Hematopoietic multipotent progenitor cell treated with erythropoietin and hydrocortisone succinate and interleukin-3 and kit ligand, for 8 days (in vitro differentiated cells): ENCODE measurements at places on chromosomes 3 and 15.

DNA sequence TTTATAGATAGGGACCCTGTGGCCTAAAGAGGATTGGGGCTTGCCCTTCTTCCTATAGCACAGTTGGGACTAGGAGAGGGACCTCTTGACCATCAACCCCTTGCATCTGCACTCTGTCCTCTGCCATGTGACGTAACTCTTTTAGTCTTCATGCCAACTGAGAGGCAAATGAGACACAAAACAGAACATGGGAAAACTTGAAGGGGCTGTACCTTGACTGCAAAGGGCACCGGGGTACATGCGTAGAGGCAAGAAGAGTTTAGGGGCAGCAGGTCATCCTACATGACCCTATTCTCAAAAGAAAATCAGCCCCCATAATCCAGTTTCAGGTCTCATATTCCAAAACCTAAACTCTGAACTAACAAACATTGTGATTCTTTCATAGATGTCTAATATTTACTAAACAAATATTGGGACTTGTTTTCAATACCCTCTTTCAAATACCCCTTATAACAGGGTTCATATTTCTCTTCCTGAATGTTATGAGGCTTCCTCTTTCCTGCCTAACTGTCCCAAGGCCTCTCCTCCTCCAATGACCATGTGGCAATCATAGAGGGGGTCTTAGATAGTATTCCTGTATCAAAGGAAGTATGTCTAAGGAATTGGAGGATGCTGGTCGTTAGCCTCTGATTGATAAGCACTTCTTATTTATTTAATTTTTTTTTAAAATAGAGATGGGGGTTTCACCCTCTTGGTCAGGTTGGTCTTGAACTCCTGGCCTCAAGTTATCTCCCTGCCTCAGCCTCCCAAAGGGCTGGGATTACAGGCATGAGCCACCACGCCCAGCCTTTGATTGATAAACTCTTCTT is 20.6 kb downstream of the ACKR2 start:
- DNase-seq, result no peak

DNA sequence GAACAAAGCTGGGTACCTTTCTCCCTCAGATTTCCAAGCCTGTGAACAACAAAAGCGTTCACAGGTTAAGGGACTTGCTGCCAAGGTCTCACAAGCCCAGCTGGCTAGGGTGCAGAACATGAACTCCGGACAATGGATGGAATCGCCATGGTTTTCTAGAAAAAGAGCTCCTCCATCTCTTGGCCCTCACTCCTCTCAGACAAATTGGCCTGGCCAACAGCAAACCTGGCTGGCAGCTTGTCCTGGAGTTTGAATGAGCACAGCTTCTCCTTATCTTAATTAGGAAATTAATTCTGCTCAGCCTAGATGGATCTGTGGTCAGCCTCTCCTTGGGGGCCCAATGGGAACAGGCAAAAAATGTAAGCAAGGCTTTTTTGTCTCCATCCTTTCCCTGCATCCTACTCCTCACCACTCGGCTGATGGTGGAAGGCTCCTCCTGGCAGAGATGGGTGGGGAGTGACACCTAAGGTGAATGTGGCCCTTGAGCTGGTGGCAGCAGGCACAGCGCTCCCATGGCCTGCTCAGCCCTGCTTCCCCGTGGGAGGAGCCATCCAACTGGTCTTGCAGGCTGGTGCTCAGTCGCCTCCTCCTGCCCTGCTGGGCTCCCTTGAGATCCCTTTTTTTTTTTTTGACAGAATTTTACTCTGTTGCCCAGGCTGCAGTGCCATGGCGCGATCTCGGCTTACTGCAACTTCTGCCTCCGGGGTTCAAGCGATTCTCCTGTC is 5.8 kb downstream of the KLHL25 start:
- DNase-seq, result no peak

GRCh38 chr3:172313671-172314070 is 134.6 kb downstream of the GHSR start:
- DNase-seq, result no peak

- no peak for DNase-seq
Measured at GRCh38 chr15:76298986-76299385, 12.3 kb downstream of the ETFA start.

DNA sequence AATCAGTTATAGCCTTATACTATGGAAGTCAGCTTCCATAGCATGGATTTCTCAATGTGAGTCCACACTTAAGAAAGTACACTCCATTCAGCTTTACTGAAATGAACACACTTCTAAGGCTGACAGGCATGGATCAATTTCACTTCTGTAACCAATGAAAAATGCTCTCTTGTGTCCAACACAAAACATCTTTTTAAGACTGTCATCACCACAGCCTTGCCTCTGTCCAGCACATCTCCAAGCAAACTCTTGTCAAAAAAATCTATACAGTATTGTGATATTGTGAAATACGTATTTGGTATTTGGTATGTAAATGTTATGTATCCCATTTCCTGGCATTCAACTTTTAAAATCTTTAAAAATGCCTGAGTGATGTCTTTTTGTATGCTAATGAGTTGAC is 208.7 kb downstream of the RAP2B start:
- DNase-seq, result no peak

- no peak for DNase-seq
Measured at GRCh38 chr3:16104156-16104555, 70.3 kb upstream of the GALNT15 start.

GRCh38 chr3:123568875-123569274 is 16.0 kb downstream of the HACD2 start:
- peak; percentile 53 for DNase-seq

GRCh38 chr3:65877160-65877559 is 161.6 kb downstream of the MAGI1 start:
- no peak for DNase-seq

DNA sequence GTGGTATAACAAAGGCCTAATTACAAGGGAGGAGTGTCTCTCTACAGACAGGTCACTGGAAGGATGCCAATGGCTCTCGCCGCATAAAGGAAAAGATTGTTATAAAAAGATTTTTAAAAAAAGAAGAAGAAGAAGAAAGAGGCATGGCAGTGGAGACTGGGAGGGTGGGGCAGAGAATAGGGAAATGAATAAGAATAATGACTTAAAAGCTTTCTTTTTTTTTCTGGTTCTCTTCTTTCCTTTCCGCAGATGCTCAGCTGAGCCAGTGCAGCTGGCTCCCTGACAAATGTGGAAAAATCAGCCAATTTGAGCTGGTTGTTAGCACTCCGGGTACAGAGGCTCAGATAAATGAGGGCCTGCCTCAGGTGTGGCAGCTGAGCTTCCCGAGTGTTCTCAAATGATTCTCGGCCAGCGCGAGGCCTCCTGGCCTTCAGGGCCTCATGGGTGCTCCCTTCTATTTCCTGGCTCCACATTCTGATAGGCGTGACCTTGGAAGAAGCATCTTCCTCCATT is 234.1 kb downstream of the RORA start:
- no peak for DNase-seq

- DNase-seq, result peak; percentile 85
Measured at GRCh38 chr15:43776718-43777266, at the start of gene ELL3. Gene ELL3 (minus strand): TSS chr15:43776966. CDS start chr15:43776901, 65 bp downstream.

DNA sequence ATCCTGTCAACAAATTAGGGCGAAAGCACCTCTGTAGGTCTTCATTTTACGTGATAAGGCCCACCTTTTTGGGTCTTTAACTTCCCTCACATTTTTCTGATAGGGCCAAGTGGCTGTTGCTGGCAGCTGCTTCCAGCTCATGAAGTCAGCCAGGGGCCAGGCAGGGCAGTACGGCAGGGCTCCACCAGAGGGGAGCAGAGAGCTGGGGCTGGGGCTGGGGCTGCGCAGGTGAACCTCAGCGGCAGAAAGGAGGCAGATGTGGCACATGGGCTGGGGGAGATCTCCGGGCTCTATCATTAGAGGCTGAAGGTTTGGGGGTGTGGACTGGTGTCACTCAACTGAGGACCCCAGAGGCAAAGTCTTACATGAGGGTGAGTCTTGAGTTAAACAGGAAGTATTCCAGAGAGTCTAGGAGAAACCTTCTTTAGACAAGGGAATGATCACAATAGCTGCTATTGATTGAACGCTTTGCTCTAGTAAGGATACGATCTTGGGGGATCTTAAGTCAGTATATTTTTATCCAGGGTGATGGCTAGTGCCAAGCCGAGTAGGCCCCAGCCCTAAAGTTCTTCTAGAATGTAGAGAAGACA is 62.8 kb upstream of the MEX3B start:
- DNase-seq, result peak; percentile 71

DNA sequence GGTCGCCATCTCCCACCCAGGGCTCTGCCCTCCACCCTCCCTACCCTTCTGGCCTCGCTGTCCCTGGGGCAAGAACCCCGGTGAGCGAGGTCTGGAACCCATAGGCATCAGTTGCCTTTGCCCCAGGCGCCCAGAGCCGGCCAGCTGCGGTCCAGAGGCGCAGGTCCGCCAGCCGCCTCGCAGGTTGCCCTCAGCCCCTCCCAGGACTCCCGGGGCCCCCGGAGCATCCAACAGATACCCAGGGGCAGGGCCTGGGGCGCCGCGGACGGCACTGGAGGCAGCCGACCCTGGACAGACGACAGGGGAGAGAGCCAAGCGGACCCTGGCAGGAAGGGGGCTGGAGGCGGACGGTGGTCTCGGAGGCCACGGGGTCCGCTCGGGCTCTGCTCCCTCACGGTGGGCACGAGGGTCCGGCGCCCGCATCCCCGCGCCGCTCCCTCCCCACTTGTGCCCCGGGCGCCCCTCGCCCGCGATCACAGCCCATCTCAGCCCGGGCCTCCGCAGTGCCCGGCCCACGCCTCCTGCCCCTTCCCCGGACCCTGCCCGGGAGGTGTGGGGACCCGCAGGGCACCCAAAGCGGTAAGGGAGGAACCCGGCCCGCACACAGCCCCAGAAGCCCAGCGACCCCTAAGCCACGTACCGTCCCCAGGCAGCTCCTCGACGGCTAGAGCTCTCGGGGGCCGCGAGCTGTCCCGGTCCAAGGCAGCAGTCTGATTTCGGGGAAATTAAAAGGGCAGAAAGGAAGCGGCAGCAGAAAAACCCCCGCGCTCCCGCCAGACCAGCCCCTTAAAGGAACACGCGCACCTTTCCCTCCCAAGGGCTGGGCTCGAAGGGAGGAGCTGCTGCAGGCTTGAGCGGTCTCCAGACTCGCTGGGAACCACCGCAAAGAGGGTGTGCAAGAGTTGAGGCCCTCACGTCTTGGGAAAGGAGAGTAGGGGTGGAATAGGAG is at the start of gene HAPLN3:
Gene HAPLN3, minus strand, starts transcription at position 726 of the 949 bp plus-strand sequence. CDS start 8,246 bp downstream, outside the sequence.
- DNase-seq, result peak; percentile 22

DNA sequence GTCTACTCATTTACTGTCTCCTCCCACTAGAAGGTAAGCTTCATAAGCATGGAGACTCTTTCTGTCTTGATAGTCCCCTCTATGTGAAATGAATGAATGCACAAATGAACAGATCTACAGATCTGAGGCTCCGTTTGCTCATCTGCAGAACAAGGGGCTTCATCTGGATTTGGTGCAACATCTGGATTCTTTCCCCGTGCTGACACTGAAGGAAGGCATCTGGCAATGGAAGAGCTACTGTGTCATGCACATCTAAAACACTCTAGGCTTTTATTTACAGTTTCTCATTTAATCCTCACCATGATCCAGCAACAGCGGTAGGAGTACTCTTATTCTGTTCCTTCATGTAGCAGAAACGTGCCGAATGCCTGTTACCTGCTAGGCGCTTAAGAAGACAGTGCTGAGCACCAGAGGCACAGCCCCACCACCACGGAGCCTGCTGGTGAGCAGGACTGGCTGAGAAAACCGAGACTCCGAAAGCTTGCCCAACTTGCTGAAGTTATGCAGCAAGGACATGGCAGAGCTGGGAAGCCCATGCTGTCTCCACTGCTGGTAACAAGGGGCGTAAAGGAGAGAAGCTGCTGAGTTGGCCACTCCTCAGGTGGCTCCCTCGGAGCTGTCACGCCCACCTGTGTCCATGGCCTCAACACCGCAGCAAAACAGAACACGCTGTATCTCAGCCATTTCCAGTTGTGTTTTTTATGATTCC is 31.1 kb downstream of the LSM3 start:
- no peak for DNase-seq

GRCh38 chr3:49277383-49277775 is 347 bp upstream of the C3orf62 start:
- DNase-seq, result peak; percentile 56

GRCh38 chr3:44076221-44076829 is 165.4 kb upstream of the TOPAZ1 start:
- DNase-seq, result no peak

GRCh38 chr3:154310840-154311239 is 13.4 kb downstream of the DHX36 start:
- DNase-seq, result no peak

DNA sequence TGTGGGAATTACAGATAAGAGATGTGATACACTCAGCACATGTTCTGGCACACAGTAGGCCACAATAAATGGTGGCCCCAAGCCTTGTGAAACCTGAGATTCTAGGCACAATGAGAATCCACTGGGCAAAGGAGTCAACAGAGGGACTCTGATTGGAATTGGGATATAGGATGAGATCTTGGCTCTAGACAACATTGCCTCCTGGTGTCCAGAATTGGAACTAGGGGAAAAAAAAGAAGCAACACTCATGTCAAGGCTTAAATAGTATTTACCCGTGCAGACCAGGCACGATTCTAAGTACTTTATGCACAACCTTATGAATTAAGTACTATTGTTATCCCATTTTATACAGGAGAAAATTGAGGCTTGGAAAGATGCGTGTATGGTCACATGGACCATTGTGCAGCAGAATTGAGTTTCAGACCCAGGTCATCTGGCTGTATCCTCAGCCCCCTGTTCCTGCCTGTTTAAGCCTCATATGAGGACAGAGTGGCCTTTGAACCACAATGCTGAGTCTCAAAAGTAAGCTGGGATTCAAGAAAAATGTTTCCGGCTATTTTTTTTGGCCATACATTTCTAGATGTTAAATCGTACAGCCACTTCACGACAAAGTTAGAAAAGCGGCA is 124.8 kb downstream of the SV2B start:
- DNase-seq, result peak; percentile 44

DNA sequence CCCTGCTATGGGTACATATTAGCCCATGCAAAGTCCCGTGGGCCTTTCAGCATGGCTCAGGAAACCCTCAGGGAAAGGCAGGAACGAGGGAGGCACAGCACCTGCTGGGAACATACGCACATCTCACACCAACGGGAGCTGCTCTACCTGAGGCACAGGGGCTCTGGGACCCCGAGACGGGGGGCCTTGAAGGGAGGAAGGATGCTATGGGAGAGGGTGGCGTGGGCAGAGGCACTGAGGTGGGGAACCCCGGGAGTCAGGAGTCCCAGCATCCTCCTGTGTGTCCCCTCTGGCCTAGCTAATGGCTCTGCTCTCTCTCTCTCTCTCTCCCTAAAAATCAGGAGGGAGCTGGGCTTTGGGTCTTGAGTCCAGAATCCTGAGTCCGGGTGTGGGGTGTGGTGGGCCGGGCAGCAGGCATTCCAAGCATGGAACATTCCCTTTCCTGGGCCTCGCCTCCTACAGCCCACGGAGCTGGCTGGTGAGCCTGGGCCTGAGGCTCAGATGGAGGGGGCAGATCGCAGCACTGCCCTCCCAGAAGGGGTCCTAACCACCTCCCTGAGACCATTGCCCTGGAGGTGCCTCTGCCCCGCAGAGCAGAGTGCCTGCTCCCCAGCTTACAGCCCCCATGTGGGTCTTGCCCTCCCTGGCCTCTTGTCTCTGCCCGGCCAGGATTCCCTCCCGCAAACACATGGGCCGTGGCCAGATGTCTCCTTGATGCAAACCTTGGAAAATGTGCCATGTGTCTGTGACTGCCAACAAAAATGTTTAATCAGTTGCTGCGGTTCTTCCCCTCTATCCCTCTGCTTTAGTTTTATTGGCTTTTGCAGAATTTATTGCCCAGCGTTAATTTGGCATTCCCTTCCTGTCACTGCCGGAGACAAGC is 101.6 kb downstream of the TMEM266 start:
- DNase-seq, result no peak

- no peak for DNase-seq
Measured at GRCh38 chr3:140103986-140104645, 169.1 kb downstream of the CLSTN2 start.
